ENCODE measurements at places on chromosomes 4 and X.

- DNase-seq, result no peak
These were observed 12.1 kb upstream of the CC2D2A start for GRCh38 chr4:15457406-15458201.

DNA sequence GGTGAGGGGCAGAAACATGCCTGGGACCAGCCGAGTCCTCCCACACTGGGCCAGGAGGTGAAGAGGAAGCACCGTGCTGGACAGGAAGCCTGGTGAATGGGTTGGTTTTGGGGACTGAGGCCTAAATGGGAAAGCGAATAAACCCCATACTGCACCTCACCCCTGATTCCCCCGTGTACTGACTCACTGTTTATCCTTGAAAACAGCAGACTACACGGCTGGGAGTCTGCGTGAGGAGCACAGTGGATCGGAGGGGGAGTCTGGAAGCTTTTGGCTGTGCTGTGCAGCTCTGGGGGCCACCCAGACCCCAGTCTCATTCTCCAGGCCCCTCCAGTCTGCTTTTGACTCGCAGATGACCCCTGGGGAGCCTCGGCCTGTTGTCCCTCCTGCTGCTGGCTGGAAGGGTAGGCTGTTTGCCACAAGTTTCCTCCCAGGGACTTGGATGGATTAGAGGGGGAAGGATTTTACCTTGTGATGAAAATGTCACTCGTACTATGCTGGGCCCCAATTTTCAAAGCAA is 90.0 kb downstream of the PSAPL1 start:
- DNase-seq, result no peak

- no peak for DNase-seq
These were observed 3.2 kb upstream of the AMMECR1 start for GRCh38 chrX:110321081-110321480.

DNA sequence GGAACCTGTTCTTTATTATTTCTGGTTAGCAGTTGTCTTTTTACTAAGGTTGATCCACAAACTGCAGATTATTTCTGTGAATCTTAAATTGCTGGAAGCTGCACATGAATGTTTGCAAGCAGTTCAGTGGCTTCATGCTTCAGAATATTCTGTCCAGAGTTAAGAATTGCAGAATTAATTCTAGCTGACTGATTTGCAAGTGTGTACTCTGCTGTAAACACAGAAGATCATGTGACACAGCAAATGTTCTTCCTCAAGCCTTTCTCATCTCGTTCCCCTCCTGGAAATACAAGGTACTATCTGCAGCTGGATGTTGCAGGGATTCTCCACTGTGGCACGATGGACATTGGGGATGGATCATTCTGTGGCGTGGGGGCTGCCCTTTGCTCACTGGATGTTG is 16.8 kb upstream of the CLTRN start:
- DNase-seq, result no peak

GRCh38 chrX:31245714-31246113 is 173.9 kb upstream of the FTHL17 start:
- DNase-seq, result no peak

DNA sequence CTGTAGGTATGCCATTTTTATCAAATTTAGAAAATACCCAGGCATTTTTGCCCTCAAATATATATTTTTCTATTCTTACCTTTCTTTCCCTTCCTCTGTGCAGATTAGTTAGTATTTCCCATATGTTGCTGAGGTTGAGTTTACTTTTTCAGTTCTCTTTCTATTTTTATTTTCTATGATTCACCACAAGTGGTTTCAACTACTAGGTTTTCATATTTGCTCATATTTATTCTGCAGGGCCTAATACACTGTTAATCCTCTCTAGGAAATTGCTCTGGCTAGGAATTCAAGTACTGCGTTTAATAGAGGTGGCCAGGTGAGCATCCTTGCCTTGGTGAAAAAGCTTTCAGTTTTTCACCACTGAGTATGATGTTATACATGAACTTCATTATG is 1535.3 kb upstream of the PCDH10 start:
- DNase-seq, result no peak

GRCh38 chr4:57971261-57971660 is 861.1 kb upstream of the IGFBP7 start:
- DNase-seq, result no peak

- DNase-seq, result no peak
These were observed 95.8 kb downstream of the SLIT2 start for GRCh38 chr4:20347531-20347930.

DNA sequence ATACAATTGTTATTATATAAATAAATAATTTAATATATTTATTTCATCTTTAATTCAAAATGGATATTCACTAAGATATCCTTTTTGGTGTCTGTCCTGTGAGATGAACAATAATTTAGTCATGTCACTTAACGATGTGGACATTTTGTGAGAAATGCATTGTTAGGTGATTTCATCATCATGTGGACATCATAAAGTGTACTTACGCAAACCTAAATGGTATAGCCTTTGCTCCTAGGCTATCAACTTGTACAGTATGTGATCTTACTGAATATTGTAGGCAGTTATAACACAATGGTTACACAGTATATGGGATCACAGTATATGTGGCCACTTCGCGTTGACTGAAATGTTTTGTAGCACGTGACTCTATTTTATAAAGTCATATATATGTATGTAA is 20.2 kb upstream of the CHRNA9 start:
- DNase-seq, result no peak

DNA sequence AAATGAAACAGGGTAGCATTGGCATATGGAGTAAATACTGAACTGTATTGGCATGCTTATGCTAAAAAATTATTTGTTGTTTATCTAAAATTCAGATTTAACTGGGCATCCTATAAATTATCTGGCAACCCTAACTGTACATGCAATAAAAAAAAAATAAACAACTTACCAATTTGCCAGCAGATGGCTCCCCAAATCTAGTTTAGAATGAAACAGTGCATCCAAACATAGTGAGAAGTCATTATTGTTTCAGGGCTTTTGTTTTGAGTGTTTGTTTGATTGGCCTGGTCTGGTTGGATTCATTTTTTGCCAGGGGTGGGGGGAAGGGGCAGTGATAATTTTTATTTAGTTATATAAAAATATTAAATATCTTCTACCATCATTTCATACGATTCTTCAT is 12.8 kb upstream of the NSUN7 start:
- DNase-seq, result no peak

GRCh38 chr4:66955784-66956183 is 589.5 kb downstream of the CENPC start:
- DNase-seq, result no peak

DNA sequence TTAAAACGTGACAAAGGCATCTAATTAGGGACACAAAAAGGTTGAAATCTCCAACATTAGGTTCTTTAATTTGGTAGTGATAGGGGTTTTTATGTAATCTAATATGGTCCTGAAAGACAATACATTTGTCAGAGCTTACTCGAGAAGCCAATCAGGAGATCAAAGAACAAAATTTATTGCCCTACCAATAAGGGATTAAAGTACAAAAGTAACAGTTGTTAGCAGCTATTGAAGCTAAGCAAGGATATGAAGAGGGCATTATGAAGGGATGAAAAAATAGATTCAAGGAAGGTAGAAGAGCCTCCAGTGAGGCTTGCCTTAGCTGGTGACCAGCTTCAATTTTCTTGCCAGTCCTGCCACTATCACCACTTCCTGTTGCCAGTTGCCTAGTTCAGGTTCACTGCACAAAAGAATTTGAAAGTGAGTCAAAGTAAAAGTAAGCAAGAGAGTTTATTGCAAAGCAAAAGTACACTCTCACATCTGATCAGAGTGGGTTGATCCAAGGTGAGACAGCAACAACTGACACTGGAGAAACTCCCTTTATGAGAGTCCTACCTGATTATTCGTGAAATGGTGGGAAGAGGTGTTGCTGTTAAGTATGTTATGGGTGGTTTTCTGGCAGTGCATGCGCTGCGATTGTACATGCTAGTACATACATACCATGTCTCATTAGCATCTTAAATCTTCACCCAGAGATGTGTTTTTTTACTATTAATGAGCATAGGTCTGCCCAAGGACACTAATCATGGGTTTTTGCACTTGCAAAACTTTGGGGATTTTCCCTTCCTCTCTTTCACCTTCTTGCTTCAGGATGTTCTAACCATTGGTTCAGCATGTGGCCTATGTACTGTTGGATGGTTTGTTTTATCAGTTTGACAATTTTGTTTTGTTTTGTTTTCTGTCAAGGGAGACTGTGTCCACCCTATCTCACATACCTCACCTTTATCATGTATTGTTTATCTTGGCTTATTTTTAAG is 263.2 kb upstream of the ITM2A start:
- DNase-seq, result no peak

DNA sequence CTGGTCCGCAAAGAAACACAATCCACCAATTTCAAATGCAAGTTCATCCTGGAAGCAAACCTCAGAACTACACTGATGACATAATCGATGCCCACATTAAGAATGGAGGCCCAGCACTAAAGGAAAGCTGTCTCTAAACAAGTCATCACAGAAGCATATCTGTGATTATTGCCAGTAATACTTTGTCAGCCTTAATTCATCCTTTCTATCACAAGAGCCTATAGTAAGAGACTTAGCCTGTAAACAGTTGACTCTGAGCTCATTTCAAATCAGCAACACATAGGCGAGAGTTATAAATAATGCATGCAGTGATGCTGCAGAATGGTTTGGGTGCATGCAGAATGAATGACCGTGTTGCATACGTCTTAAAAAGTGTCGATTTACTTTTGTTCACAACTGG is 105.9 kb upstream of the ZFP42 start:
- DNase-seq, result no peak

- DNase-seq, result no peak
These were observed 37.3 kb downstream of the UNC5C start for GRCh38 chr4:95511477-95511876.

DNA sequence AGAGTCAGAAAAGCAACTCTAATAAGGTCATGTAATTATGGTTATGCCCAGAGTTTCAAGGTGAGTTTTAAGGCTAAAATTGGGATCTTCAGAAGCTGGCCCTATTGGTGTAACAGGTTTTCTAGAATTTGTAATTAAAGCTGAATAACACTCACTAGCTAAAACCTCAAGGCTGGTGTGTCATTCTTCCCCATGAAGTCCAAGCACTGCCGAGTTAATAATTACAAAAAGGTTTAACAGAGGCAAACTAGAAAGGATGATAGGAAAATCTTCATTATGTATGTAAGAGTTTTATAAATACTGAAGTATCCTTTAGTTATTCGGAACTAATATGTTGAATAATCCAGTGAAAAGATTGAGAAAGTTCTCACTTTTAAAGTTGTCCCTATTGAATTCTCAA is 34.3 kb downstream of the MXRA5 start:
- no peak for DNase-seq

GRCh38 chr4:81509822-81510221 is 38.1 kb upstream of the RASGEF1B start:
- no peak for DNase-seq

GRCh38 chrX:150828785-150829184 is 69.7 kb downstream of the CD99L2 start:
- DNase-seq, result no peak

DNA sequence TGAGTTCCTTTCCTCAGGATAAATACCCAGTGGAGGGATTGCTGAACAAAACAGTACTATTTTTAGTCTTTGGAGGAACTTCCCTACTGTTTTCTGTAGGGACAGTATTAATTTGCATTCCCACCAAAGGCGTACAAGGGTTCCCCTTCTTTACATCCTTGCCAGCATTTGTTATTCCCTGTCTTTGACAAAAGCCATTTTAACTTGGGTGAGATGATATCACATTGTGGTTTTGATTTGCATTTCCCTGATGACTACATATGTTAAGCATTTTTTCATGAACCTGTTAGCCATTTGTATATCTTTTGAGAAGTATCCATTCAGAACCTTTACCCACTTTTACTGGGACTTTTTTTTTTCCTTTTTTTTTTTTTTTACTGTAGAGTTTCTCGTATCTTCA is 126.2 kb upstream of the ANXA10 start:
- no peak for DNase-seq

- no peak for DNase-seq
These were observed 26.1 kb downstream of the ARFIP1 start for GRCh38 chr4:152805818-152806217.

DNA sequence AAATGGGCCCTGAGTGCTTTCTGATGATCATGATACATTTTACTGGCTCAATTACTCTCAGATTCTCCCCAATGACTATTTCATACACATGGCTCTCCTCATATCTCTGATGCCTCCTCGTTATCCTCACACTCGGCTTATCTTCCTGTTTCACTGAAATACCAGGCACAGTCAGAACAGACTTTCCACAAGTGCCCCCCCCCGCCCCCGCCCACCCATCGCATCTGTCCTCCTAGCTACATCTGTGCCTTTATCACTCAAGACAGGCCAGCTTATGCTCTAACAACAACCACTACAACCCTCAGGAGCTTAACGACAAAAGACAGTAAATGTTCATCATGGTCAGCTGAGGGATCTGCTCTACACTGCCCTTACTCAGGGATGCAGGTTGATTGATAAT is 610.6 kb upstream of the DIPK2B start:
- DNase-seq, result no peak

- DNase-seq, result peak; percentile 61
These were observed 133.3 kb upstream of the MBNL3 start for GRCh38 chrX:132622130-132622529.

DNA sequence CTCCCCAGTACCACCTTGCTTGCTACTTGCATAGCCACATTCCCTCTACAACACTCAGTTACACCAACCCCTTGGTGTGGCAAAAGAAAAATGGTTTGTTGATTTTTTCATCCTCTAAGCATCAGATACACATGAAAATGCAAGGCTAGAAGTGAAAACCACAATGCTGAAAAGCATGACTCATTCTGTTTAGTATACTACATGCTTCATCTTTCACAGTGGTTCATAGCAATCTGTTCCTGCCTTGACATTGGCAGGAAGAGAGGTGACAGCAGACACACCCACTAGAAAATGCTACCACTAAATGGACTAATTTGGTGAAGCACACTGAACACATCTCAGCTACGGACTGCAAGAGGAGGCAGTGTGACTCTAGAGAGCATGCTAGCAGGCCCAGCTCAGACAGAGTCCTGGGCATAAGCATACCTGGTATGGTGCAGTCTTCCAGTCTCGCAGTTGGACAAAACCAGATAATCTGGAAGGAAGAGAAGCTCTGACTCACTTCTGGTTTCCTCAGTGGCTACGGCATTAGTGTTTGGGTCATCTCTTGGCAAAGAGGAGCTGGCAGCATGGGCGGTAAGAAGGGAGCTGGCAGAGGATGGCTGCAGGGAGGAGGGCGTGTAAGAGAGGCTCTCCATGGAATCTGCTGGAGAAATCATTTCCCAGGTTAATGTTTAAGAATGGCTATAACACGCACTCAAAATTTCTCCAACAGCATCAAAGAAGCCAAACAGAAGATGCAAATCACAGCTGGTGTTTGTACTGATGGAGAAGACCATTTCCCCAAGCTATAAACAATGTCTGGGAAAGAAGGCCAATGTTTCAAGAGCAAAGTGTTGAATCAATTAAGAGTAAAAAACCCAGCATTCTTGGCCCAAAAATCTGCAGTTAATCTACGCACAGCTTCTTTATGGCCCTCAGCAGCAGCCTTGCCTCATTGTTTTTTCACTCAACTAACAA is 37.8 kb downstream of the GAB3 start:
- DNase-seq, result no peak

GRCh38 chrX:47366041-47366722 is 4.2 kb upstream of the ZNF157 start:
- DNase-seq, result peak; percentile 65
